DMS153 (cell line): ENCODE measurements at places on chromosomes 7 and 10.

GRCh38 chr10:71179382-71179781, 33.0 kb upstream of the UNC5B start:
- no peak for DNase-seq

DNA sequence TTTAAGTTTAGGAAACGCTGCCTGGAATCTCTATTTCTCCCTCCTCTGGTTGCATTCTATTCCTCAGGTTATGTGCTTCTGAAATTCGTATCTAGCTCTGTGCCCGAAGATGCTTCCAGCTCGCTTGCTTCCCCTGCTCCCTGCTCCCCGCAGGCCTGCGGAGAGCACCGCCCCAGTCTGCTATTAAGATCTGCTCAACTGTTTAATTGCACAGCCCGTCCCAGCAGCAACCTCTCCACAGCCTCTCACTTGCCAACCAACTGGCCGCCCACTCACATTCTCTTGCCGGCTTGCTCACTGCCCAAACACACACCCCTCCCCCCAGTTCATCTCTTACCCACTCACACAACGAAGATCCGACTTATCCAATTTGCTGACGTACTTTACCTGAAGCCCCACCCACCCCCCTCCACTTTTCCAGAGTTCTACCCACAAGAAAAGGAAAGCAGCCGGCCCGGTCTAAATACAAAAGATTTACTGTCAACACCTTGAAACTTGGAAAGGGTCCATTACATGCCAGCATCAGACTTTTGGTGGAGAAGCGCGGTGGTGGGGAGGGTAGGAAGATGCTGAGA, 167.3 kb upstream of the KLF14 start:
- no peak for DNase-seq

GRCh38 chr10:127162841-127163240, 33.5 kb downstream of the INSYN2A start:
- DNase-seq = no peak

- no peak for DNase-seq
These were observed 46.7 kb downstream of the CARD11 start for GRCh38 chr7:2997014-2997413.

DNA sequence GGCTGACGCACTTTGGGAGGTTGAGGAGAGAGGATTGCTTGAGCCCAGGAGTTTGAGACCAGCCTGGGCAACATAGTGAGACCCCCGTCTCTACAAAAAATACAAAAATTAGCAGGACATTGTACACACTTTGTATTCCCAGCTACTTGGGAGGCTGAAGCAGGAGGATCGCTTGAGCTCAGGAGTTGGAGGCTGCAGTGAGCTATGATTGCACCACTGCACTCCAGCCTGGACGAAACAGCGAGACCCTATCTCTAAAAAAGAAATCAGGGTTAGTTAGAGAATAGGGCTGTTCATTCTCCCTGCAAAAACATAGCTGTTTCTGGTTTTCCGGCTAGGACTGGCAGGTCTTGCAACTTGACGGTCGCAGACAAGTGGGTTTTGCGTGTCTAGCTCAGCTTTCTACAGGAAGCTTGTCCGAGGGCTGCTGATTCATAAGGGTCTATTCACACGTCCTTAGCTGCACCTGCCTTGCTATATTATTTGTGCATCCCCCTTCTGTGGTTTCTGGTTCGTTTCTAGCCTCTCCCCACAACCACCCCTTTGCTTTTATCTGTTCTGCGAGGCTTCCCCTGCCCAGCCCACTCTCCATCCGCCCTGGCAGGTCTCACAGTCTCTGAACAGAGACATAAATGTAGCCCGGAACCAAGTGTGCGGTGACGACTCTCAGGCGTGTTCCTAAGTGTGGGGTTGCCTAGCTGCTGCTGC, 10.7 kb downstream of the AMZ1 start:
- peak; percentile 72 for DNase-seq

GRCh38 chr10:3033925-3034324, 33.4 kb upstream of the PFKP start:
- DNase-seq = no peak

DNA sequence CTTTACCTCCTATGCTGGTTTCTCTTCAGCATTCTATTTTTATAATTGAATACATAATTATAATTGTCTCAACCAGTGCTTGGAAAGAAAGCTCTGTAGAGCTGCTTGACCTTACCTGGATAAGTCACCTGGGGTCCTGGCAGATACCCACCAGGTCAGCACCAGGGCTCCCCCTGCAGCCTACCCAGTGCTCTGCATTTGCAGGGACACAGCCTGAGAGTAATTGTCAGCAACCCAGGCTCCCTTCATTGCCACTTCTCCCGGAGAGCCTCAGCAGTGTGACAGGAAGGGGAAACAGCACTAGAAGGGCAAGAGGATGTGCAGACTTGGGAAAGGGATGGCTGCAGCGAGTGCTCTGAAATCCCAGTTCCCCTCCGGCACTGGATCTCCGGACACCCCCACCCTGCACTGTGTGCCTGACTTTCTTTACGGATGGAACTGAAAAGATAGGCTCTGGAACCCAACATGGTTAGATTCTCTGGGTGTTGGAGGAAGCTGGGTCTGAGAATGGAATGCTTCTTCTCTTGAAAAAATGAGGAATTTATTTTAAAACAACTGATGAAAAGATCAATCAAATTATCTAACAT, 11.4 kb upstream of the PAX4 start:
- DNase-seq = peak; percentile 12

- no peak for DNase-seq
These were observed 6.3 kb downstream of the FGF8 start for GRCh38 chr10:101769541-101770180.

GRCh38 chr10:675532-675931, 13.9 kb downstream of the DIP2C start:
- no peak for DNase-seq

GRCh38 chr7:93307131-93307660, 75.0 kb downstream of the VPS50 start:
- DNase-seq = no peak
